ENCODE measurements at places on chromosomes 5 and 9.

DNA sequence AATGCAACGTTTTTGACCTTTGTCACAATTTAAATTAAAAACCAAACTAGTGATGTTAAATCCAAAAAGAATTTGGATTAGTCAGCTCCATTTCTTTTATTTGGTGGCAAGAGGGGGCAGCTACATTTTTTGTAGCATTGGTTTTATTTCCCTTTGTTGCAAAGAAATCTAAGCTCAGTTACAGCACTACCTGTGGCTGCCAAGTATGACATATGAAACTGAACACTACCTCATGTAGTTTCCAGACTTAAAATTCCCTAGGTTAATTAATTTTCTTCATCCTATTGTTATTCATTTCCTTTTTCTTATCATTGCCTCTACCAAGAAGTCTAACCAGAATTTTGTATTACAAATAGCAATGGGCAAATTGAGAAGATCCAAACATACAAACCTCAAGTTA lies 393.5 kb downstream of the BRINP1 start:
- no peak for DNase-seq

DNA sequence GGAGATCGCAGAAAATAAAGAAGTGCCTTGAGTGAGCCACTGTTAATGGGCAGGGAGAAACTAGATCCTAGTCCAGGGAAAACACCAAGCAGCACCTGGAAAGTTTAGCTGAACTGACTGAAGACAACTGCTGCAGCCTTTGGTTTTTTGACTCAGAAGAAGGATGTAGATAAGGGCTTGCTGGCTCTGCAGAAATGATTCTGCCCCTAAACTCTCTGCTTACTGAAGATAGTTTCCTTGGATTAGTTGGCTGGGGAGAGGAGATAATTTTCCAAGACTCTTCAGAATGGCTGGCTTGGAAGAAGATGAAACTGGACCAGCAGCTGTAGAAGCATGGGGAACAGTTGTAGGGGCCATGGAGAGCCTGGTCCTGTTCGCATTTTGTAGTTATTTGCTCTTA lies 471.8 kb downstream of the KDM4C start:
- no peak for DNase-seq

GRCh38 chr5:63648376-63648775 lies 313.9 kb downstream of the HTR1A start:
- no peak for DNase-seq

DNA sequence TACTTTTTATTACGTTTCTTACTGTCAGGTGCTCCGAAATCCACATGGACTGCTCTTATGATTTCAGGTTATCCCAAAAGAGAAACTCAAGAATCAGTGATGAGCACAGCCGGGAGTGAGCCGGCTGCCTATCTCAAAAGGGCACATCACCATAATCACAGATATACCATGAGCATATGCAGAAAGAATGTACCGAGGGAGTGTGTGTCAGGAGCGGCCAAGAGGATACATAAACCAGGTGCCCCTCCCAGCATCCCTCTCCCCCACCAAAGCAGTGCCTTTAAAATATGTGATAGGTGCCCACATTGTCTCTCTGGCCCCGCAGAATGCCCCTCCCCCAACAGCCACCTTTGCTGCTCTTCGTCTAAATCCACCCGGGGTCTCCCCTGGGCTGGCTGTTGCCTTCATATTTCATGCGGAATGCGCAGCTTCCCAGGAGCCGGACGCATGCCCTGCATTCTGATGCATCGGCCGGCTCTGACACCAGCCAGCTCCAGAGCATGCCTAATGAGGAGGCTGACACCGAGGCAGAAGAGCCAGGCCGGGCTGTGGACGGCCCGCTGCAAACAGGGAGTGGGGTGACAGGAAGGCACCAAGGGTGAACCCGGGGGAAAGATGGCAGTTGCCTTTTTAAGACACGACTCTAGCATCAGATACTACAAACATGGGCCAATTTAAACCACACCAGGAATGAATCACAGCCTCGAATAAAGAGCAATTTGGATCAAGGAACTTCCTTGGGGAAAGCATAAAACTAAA lies 652.3 kb downstream of the BNC2 start:
- peak; percentile 48 for DNase-seq

DNA sequence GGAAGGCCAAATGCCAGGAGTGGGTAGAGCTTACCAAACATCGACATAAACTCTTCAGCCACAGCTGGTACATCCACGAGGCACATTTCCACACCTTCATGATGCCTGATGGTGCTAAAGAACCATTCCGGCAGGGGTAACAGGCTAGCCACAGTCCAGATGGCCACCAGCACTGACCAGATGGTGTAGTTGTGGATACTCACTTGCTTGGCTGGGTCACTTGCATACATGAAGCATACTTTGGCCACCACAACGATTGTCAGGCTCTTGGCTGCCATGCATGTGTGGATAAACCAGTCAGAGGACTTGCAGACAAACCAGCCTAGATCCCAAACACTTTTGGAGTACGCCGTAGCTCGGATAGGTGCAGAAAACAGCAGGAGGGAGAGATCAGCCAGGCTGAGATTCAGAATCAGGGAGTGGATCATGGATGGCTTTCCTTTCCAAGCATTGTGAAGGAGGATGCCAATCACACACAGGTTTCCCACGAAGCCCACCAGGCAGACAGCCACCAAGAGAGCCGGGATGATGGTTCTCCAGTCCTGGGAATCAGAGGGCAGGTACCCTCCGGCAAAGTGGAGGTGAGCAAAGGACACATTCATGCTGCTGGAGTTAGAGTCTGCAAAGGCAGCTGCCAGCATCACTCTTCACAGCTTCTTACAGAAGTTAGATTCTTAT lies 378 bp downstream of the GPR151 start:
- DNase-seq, result no peak

DNA sequence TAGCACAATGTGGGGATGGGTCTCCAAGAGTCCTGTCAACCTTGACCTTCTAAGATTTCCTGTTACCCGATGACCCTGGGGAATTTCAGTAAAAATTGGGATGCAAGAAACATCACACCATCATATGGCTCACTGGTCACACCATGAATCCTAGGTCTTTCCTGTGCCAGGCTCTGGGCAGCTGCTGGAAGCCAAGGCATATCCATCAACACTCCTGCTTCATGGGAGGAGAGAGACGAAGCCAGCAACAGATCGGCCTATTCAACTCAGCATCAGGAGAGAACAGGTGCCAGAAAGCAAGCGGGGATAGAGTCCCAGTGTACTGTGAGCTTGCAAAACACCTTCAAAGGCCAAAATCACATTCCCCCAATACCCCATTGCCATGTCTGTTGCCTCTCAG lies 6.5 kb upstream of the NEK6 start:
- DNase-seq, result no peak

GRCh38 chr5:148723143-148723542 lies 68.8 kb upstream of the HTR4 start:
- DNase-seq, result no peak

- DNase-seq, result no peak
These were observed 384.4 kb upstream of the PDE4D start for GRCh38 chr5:60277941-60278340.

GRCh38 chr9:96663506-96664120 lies 8.5 kb upstream of the PRXL2C start:
- DNase-seq, result no peak

DNA sequence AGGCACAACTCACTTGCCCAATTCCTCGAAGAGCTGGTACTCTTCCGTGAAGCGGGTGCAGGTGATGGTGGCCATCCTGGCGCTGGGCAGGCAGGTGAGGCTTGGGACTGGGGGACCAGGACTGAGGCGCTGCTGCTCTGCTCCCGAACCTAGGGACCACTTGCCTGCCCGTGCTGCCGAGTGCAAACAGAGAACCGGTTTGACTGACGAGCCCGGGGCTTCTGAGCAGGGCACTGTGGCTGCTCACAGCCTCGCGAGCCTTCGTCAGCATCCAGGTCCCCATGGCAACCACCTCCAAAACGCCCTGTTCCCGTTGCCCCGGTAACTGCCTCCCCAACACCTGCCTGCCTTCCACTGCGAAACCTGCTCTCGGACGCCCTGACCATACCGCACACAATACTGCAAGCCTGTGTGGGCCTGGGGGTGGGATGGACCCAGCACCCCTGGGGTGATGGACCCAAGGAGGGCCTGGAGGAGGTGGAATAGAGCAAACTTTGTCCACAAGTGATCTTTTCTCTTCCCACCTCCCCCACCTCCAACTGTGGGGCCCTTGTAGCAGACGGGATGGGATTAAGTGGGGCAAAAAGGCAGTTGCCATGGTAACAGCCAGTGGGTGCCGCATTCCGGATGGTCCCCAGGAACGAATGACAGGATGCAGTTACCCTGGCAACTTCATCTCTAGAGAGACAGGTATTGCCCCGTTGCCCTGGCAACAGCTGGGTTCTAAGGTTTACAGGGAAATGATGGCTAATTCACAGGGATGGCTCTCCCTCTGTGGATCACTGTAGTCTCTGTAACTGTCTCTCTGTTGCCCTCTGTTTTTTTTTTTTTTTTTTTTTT lies at the start of gene CAMK2A:
Gene CAMK2A, minus strand, starts transcription at position 223 of the 840 bp plus-strand sequence. Its CDS starts 148 bp downstream, at position 75.
- DNase-seq, result peak; percentile 54

- peak; percentile 52 for DNase-seq
These were observed 53.8 kb downstream of the MFAP3 start for GRCh38 chr5:154092356-154093141.

GRCh38 chr5:95519151-95519550 lies 35.6 kb downstream of the SKIC3 start:
- DNase-seq, result no peak

- DNase-seq, result no peak
These were observed 211.4 kb downstream of the CWC27 start for GRCh38 chr5:64980176-64980575.

DNA sequence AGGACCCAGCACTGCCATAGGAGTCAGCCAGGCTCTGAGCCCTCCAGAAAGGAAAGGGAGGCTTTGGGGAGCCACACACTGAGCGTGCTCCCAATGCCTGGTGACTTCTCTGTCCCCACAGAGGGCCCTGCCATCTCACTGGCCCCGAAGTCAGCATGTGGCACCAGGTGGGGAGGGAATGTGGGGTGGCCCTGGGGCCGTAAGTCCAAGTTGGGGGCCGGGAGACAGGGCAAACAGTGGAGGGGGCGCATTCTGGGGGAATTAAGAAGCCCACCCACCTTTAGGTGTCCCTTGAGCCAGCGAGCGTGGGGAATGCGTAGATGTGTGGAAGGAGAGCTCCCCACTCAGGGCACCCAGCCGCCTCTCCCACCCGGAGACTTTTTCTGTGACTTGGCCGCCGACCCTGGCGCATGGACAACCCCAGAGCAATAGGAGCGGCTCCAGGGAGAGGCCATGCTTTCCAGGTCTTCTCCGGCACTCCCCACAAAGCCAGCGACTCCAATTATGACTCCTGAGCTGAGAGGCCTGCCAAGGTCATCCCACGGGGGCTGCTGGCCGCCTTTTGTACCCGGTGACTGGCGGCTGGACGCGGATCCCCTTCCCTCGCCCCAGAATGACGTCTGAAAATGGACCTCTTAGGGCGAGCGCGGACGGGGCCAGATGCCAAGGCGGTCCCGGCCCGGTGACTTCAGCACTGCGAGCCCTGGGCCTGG lies 9.8 kb downstream of the IRX1 start:
- DNase-seq, result no peak

- peak; percentile 43 for DNase-seq
These were observed 29.8 kb upstream of the ALDOB start for GRCh38 chr9:101465326-101465915.

- DNase-seq, result peak; percentile 54
These were observed 139.6 kb upstream of the RANBP3L start for GRCh38 chr5:36441280-36441679.

DNA sequence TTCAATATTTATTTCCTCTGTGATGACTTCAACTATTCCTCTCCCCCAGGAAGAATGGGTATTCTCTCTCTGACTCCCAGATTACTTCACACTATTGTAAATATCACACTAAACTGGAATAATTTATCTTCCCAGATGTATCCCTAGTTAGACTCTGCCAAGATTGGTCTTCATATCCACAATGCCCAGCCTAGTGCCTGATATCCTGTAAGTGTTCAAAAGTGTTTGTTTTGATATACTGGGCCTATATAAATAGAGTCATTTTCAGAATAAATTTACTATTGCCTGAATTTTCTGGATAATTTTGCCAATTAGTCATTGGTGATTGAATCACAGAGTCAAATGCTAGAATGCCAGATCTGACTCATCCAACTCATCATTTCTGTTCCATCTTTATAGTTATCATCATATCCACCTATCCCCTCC lies 143.7 kb upstream of the TNC start:
- DNase-seq, result no peak

- no peak for DNase-seq
These were observed 69.4 kb downstream of the EBF1 start for GRCh38 chr5:159030357-159030756.

DNA sequence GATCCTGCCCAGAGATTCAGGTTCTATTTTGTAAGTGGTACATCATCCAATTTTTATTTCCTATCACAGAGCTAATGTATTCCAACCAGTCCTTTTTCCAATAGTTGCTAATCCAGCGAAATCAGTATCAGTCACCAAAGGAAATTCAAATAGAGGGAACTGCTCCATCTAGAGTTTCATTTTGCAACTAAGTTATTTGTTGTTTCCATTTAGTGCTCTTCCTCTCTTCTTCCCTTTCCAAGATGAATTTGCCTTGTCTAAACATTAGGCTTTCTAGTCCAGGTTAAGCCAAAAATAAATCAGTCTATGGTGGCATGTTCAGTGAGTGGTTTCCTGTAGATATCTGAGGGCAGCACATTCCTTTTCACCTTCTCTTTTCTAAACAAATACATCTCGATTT lies 79.8 kb upstream of the SPATA31D4 start:
- DNase-seq, result peak; percentile 65

DNA sequence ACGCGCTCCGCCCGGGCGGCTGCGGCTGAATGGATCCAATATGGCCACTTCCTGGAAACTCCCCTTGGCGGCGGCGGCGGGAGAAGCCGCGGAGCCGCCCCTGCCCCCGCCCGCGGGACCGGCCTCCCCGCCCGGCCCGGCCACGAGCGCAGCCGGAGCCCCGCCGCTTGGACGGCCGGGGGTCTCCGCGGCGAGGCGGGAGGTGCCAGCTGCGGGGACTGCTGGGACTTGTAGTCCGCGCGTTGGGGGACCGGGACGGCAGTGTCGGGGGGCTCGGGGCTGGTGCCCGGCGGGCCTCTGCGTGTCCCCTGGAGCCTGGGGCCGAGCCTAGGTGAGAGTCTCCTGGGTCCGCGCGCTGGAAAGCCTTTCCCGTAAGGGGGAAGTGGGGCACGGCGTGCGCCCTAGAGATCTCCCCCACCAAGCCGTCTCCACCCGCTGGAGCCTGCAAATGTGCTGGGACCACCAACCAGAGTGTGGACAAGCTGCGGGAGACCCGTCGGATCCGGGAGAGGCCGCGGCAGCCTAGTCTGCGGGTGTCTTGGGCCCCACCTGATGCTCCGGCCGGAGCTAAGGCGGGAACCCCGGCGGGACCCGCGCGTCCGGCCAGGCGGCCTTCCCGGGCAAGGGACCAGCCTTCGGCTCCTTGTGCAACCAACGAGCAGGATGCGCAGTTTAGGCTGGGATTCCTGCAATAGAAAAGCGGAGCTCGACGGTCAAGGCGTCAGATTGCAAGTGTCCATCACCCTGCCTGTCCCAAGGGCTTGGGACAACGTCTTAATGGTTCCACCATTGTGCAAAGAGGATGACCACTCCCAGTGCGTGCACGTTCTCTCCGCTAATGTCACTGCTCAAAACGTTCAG lies at the start of gene SEPTIN8:
Gene SEPTIN8, minus strand, starts transcription at position 31 of the 861 bp plus-strand sequence. CDS start 102 bp downstream, outside the sequence.
- DNase-seq, result peak; percentile 77

DNA sequence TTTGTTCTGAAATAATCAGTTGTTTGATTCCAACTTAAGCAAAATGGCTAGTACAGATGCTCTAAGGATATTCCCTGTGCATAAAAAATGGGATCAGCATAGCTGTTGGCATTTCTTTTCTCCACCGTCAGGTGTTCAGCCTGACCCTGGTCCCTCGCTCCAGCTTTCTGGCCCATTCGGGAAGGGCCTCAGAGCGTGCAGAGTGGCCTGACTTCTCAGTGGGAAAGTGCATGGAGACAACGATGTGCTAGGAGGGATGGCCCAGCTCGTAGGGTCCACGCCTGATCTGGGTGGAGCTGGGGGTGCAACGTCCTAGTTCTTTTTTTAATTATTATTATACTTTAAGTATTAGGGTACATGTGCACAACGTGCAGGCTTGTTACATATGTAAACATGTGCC lies 319.1 kb upstream of the IRX4 start:
- no peak for DNase-seq

Measured in kidney (tissue), 22 donors.